ENCODE measurements at places on chromosomes 11 and 22.
A peak's percentile ranks its signal among the peaks of the same experiment; 100 is the strongest.

DNA sequence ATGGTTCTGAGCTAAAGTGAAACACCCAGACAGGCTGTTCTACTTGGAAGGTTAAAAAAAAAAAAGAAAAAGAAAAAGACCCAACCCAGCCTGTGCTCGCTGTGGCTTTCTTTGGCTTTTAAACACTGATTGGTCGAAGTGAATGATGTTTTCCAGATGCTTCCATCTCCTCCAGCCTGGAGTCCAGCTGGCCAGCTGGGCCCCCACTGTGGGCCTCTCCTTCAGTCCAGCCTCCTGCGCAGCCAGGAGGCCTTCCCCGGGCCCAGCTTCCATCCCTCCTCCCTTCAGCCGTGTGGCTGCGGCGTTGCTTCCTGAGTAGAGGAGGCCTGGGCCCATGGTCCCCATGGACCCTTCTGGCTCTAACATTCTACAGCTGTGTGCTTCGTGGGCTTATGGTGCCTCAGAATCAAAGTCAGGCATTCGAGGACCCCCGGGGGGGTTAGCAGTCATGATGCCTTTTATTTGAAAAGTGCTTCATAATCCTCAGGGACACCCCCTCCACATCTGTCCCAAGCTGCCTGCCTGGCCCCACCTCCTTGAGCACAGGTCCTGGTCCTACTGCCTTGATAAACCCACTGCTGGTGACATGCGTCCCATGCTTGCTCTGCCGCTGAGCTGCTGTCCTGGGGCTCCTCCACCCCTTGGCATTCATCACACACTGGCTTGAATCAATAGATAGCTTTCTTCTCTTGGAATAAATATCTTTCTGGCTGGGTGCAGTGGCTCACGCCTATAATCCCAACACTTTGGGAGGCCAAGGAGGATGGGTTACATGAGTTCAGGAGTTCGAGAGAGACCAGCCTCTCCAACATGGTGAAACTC lies 42.2 kb upstream of the FBLN1 start:
- no peak for DNase-seq
- no peaks in the 10 kb centered on the region for H3K27me3 ChIP-seq
- no peaks in the 10 kb centered on the region for H3K36me3 ChIP-seq
- no peak overlapping the region for H3K4me3 ChIP-seq
- H3K4me1 ChIP-seq: no peaks in the 10 kb centered on the region
- no peak overlapping the region for H3K27ac ChIP-seq

- H3K27ac ChIP-seq: no peak overlapping the region
- H3K36me3 ChIP-seq: no peaks in the 10 kb centered on the region
- DNase-seq: no peak
- H3K4me1 ChIP-seq: no peaks in the 10 kb centered on the region
These were observed 7.1 kb downstream of the MUC2 start for GRCh38 chr11:1081601-1082311.

DNA sequence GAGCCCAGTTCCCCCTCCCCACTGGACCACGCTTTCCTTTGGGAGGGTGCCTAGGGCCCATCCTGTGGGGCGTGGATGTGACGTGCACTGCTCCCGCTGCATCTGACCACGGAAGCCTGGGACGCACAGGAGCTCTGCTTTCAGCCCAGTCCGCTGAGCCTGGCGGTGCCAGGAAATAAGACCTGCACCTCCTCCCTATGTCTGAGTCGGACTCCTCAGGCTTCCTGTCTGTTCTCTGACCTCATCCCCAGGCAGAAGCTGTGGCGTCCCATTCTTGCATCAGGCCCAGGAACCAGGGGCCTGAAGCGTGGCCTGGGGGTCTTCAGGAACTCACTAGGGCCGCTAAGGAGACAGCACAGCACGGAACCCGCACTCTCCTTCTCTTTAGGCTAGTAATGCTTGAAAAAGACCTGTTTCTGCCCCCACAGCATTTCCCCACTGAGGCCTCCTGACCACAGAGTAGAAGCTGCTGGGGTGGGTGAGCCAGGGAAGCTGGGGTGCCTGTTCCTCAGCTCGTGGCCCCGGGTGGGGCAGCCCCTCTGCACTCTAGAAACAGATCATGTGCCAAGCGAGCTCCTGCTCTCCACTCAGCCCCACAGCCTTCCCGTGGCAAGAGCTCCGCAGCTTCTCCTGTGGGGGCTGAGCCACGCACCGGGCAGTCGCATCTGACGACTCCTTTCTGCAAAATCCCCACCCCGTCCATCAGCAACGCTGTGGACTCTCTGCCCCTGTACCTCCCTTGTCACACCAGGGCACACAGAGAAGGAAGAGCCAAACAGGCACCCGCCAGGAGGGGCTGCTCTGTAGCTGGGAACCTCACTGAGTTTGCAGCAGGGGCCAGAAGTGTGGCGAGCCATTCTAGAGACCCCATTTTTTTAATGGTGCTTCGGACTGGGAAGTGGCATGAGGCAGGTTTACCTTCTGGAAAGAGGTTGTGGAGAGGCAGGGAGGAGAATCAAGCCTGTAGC lies 22.6 kb downstream of the MOV10L1 start:
- H3K4me1 ChIP-seq: no peaks in the 10 kb centered on the region
- DNase-seq: no peak
- no peak overlapping the region for H3K27ac ChIP-seq
- H3K4me3 ChIP-seq: no peak overlapping the region
- no peaks in the 10 kb centered on the region for H3K36me3 ChIP-seq

DNA sequence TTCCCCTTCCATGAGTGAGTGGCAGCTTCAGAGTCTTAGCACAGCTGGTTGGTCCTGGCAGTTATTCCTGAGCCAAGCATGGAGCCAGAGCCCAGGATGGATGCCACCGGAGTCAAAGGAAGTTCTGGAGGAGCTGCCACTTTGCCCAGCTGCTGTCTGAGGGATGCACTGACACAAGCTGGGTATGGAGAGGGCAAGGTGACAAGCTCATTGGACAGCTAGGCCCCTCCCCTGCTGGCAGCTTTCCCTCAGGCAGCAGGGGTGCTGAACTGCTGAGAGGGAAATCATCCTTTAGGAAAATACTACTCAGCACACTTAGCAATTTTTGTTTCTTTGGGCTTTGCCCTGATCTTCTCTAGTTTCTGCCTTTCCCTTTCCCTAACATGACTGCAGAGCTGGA lies 99.3 kb upstream of the SESN3 start:
- DNase-seq: no peak
- H3K27me3 ChIP-seq: no peaks in the 10 kb centered on the region
- H3K4me3 ChIP-seq: no peak overlapping the region
- no peak overlapping the region for H3K27ac ChIP-seq
- 0 out of 2 replicates have a peak, but pooled peaks cover 1% of the 10 kb centered on the region for H3K4me1 ChIP-seq

- no peak overlapping the region for H3K27ac ChIP-seq
- DNase-seq: no peak
- H3K27me3 ChIP-seq: peaks cover 21% of the 10 kb centered on the region
- no peaks in the 10 kb centered on the region for H3K36me3 ChIP-seq
These were observed 657 bp downstream of the ELMOD1 start for GRCh38 chr11:107591378-107592230.

DNA sequence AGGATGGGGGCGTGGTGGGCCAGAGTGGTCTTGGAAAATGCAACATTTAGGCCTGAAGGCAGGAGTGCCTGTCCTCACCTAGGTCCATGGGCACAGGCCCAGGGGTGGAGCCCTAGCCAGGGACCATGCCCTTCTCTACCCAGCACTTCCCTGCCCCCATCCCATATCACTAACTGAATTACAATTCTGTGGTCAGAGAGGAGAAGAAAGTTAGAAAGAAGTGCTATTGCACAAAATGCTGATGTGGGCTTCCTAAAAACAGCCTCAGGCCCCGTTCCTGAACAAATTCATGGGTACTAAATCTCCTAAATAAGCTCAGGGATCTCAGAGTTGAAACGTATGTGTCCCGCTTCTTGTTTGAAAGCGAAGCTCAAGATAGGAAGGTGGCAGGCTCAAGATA lies 3.5 kb upstream of the ASRGL1 start:
- peaks cover 3% of the 10 kb centered on the region for H3K4me1 ChIP-seq
- no peaks in the 10 kb centered on the region for H3K27me3 ChIP-seq
- no peak for DNase-seq
- H3K27ac ChIP-seq: no peak overlapping the region
- no peak overlapping the region for H3K4me3 ChIP-seq

- H3K27me3 ChIP-seq: no peaks in the 10 kb centered on the region
- peak; percentile 54 for DNase-seq
- H3K27ac ChIP-seq: no peak overlapping the region
- no peaks in the 10 kb centered on the region for H3K36me3 ChIP-seq
- H3K4me1 ChIP-seq: no peaks in the 10 kb centered on the region
These were observed 34.6 kb downstream of the CYTH4 start for GRCh38 chr22:37316875-37317371.

- no peaks in the 10 kb centered on the region for H3K36me3 ChIP-seq
- no peak overlapping the region for H3K4me3 ChIP-seq
- H3K4me1 ChIP-seq: peaks cover 4% of the 10 kb centered on the region
These were observed 19.6 kb downstream of the RTN4RL2 start for GRCh38 chr11:57479911-57480310.

GRCh38 chr11:64253481-64253880 lies 2.2 kb downstream of the PLCB3 start:
- H3K4me1 ChIP-seq: peaks cover 14% of the 10 kb centered on the region
- H3K27me3 ChIP-seq: no peaks in the 10 kb centered on the region
- H3K36me3 ChIP-seq: peaks cover 28% of the 10 kb centered on the region
- DNase-seq: no peak
- H3K27ac ChIP-seq: no peak overlapping the region

DNA sequence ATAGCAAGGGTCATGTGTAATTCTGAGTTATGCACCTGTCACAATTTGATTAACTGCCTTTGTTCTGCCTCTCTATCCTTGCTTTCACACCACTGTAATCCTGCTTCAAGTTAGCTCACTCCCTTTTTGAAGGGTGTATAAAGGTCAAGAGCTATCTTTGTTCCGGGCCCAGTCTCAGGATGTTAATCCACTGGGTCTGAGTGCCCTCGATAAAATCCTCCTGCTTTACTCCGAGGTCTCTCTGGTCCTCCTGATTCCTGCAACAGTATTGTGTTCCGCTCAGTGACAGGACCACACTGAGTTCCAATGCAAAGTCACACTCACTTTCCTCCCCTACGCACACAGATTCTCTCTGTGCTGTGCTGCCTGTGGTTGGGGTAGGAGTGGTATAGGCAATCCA lies 186.5 kb downstream of the DYNC2H1 start:
- no peaks in the 10 kb centered on the region for H3K36me3 ChIP-seq
- H3K4me1 ChIP-seq: no peaks in the 10 kb centered on the region
- DNase-seq: no peak
- no peak overlapping the region for H3K4me3 ChIP-seq

GRCh38 chr22:20926243-20926642 lies 9.0 kb downstream of the CRKL start:
- no peak for DNase-seq
- peaks cover 5% of the 10 kb centered on the region for H3K4me1 ChIP-seq
- H3K27ac ChIP-seq: no peak overlapping the region
- no peaks in the 10 kb centered on the region for H3K36me3 ChIP-seq
- no peaks in the 10 kb centered on the region for H3K27me3 ChIP-seq

DNA sequence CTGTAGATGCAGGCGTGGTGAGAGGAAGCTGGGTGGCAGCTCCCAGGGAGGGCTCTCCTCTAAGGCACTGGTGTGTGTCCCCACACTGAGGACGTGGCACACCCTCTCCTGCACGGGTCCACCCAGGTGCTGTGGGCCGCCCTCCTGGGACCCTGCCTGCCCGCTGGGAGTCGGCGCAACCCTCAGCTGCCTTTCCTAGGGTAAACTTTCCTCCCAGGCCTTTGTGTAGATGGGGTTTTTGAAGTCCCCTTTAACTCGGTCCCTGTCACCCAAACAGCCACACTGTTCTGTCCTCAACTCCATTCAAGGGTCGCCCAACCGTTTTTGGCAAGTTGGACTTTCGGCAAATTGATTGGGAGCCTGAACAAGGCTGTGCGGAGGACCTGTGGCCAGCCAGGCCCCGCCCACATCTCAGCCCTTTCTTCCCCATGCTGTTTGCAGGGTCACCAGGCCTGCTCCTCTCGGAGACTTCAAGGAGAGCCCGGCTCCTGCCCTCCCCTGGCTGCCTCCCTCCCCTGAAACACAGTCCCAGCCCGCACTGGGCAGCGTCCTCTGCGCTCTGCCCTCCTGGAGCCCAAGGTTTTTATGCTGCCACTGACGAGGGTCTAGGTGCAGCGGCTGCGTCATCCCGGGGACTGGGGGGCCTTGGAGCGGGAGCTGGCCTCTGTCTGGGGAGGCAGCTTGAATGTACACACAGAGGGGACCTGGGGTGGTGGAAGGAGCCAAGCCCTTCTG lies 1126.2 kb downstream of the BRD1 start:
- no peak overlapping the region for H3K4me3 ChIP-seq
- no peak overlapping the region for H3K27ac ChIP-seq
- DNase-seq: no peak
- H3K4me1 ChIP-seq: no peaks in the 10 kb centered on the region
- H3K27me3 ChIP-seq: no peaks in the 10 kb centered on the region

GRCh38 chr11:16831316-16832192 lies 93.1 kb downstream of the C11orf58 start:
- no peak overlapping the region for H3K4me3 ChIP-seq
- no peaks in the 10 kb centered on the region for H3K36me3 ChIP-seq
- no peaks in the 10 kb centered on the region for H3K27me3 ChIP-seq
- H3K27ac ChIP-seq: no peak overlapping the region
- DNase-seq: no peak

- no peak for DNase-seq
- no peaks in the 10 kb centered on the region for H3K36me3 ChIP-seq
- no peaks in the 10 kb centered on the region for H3K4me1 ChIP-seq
- no peaks in the 10 kb centered on the region for H3K27me3 ChIP-seq
These were observed 180.2 kb upstream of the SOX6 start for GRCh38 chr11:16536513-16536912.

- H3K27ac ChIP-seq: no peak overlapping the region
- DNase-seq: peak; percentile 31
- no peaks in the 10 kb centered on the region for H3K27me3 ChIP-seq
- no peak overlapping the region for H3K4me3 ChIP-seq
- H3K36me3 ChIP-seq: no peaks in the 10 kb centered on the region
- H3K4me1 ChIP-seq: 0 out of 2 replicates have a peak, but pooled peaks cover 1% of the 10 kb centered on the region
These were observed 420.6 kb upstream of the FAT3 start for GRCh38 chr11:91804042-91804441.

- no peaks in the 10 kb centered on the region for H3K4me1 ChIP-seq
- no peak overlapping the region for H3K27ac ChIP-seq
- H3K36me3 ChIP-seq: no peaks in the 10 kb centered on the region
- DNase-seq: no peak
- no peaks in the 10 kb centered on the region for H3K27me3 ChIP-seq
These were observed 825.0 kb upstream of the CHORDC1 start for GRCh38 chr11:91047882-91048281.

GRCh38 chr22:38080850-38081635 lies 2.9 kb downstream of the SLC16A8 start:
- peak overlapping the region; percentile 13 for H3K4me3 ChIP-seq
- peaks cover 5% of the 10 kb centered on the region for H3K4me1 ChIP-seq
- H3K36me3 ChIP-seq: no peaks in the 10 kb centered on the region
- no peak for DNase-seq
- no peak overlapping the region for H3K27ac ChIP-seq

DNA sequence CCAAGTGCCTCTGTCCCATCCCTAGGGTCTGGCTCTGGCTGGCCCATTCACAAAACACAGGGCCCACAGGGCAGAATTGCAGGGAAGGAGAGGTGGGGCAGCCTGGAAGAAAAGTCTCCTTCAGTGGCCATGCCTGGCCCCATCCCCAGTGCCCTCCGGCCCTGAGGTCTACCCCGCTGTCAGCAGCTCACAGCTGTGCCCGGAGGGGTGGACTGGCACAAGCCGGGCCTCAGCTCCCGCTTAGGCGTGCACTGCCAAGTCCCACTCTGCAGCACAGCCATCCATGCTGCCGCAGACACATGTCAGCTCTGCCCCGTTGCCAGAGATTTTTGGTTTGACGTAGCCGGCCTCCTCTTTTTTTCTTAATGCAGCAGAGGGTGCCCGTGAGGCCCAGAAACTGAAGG lies 3.9 kb upstream of the SCN2B start:
- H3K4me3 ChIP-seq: 0 out of 2 replicates have a peak overlapping the region, but pooled peaks have one; percentile 3
- H3K27me3 ChIP-seq: peaks cover 3% of the 10 kb centered on the region
- H3K27ac ChIP-seq: no peak overlapping the region
- H3K4me1 ChIP-seq: peaks cover 7% of the 10 kb centered on the region

All from iPS DF 6.9 (cell line).